ENCODE measurements at places on chromosomes 11 and 22.

DNA sequence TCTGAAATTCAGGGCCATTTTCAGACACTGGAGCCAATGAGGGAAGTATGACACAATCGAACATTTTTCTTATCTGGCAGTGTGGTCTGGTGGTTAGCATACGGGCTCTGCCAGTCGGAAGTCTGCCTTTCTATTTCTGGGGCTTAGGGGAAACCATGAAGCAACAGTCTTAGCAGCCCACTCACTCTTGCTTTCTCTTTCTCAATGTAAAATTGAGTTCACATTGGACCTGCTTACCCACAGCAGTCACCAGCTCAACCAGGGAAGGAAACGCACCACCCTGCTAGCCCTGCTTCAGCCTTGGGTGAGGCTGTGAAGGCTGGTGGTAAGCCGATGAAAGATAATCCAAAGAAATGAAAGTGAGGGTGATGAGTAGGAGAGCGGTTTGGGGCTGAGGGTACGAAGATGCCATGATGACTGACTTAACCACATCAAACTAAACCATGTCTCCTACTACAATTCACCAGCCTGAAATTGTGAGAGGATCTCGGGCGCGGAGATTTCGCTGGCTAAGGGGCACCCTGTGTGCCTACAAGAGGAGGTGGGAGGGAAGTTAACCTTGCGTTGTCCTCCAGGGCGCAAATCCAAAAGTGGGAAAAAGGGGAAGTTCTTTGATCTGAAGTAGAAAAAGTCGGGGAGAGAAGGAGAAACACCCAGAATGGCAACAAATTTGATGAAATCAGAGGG, 2.0 kb upstream of the LMO2 start:
- peak; percentile 23 for DNase-seq

DNA sequence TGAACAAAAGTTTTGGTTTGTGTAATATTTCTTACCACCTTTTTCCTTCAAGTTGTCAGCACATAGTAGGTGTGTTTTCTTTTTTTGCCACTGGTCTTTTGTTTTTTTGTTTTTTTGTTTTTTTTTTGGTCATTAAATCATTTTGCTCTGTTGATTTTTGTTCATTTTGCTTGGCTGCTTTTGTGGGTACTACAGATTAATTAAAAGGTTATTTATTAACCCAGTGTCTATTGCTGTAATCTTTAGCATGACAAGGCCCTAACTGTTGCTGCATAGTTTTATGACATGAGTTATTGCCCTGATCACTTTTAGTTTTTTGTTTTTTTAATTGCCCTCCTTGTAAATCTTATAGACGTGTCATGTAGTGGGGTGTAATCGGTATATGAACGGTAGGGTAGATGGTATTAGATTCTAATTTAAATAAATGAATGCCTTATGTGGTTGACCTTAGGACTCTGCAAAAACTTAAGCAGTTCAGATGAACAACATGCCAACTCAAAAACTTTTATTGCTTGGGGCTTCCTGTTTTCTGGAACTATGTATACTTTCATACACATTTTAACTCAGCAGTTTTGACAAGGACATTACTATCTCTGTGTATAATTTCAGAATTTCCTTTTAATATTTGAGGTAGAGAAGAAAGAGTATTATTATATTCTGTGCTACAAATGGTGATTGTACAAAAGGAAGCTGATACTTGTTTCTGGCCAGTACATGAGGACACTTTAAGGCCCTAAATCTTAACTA, 7.9 kb downstream of the EWSR1 start:
- DNase-seq = no peak

GRCh38 chr11:24056051-24056450, 440.8 kb upstream of the LUZP2 start:
- no peak for DNase-seq

DNA sequence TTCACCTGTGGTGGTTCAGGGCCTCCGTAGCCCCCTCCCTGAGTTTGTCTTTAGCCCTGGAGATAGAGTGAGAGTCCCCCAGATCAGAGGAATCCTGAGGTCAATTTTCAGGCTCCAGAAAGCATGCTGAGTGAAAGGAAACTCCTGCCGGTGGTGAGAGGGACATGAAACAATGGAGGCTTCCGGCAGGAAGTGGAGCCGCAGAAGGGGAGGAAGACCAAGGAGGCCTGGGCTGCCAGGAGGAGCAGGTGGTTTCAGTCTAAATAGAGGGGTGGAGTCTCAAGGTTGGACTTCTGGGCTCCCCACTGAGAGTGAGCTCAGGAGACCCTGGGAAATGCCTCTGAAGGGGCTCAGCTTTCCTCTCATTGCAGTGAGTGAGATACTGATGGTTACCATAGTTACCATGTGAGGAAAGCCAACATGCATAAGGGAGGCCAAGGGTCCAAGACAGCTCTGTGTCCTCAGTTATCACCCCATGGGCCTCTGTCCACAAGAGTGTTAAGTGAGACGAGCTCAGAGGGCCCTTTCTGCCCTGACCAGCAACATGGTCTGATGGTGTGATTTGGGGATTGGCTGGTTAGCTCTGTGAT, 10.7 kb downstream of the SLCO2B1 start:
- DNase-seq = no peak

GRCh38 chr11:63552921-63553320, 10.3 kb downstream of the PLAAT2 start:
- DNase-seq = no peak

DNA sequence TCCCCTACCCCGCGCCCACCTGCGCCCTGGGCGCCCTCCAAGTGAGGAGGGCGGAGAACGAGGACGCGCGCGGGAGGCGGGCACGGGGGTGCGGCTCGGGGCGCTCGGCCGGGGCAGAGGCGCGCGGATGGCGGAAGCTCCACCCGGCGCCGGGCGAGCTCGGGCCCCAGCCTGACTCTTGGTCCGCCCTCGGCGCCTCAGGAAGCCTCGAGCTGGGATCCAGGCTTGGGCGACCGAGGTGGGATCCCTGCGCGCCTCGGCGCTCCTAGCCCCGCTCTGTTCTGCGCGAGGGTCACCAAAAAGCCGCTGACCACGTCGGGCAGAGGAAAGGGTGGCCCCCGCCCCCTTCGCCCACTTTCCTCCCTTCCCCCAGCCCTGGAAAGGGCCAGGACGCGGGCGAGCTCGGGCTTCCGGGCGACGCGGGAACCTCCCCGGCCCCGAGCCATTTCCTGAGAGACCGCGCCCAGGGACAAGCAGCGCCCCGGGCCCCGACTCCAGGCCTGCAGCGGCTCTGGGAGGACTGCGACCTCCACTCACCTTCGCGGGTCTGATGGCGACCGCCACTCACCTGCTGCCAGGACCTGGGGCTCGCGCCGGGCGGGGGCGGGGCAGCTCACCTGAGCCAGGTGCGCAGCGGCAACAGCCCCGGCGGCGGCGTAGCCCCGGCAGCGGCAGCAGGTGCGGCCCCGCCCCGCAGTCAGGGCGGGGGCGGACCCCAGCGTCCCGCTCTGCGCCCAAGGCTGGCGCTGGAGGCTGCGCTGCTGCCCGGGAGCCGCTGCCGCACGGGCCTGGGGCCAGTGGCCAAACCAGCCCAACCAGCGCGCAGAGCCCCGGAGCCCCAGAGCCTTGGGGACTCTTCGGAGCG, 2.2 kb upstream of the SIGIRR start:
- DNase-seq = peak; percentile 33

DNA sequence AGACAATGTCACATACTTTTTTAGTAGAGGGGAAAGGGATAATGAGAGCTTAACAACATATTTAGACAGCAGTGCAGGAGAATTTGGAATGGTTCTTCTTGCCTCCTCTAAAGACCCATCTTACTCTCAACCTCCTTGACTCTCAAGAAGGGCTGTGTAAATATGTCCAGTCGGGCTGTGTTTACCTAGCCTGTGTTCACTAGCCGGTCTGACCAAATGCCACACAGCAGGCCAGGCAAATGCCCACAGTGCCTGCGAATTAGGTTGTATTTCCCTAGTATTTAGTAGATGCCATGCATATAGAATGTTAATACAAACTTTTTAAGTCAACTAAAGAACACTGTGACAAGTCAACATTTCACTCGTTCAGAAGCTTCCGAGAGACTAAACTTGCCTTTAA, 51.4 kb upstream of the MTMR2 start:
- no peak for DNase-seq

GRCh38 chr11:122032317-122032716, 83.7 kb downstream of the BLID start:
- no peak for DNase-seq

GRCh38 chr11:13343067-13343466, 65.5 kb downstream of the BMAL1 start:
- no peak for DNase-seq

DNA sequence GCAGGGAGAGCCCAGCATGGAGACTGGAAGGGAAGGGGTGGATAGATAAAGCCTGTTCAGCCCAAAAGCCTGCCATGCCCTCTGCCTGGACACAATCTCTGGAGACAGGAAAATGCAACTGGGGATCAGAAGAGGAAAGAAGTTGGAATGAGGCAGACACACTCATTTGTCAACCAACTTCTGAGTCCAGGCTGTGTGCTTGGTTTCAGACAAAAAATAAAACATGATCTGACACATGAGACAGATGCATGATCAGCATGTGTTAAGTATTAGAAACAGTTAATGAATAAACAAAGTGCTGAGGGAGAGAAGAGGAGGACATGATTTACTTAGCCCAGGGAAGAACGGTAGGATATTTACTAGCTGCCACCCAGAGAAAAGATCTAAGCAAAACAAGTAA, 839 bp downstream of the LRRN4CL start:
- DNase-seq = no peak

DNA sequence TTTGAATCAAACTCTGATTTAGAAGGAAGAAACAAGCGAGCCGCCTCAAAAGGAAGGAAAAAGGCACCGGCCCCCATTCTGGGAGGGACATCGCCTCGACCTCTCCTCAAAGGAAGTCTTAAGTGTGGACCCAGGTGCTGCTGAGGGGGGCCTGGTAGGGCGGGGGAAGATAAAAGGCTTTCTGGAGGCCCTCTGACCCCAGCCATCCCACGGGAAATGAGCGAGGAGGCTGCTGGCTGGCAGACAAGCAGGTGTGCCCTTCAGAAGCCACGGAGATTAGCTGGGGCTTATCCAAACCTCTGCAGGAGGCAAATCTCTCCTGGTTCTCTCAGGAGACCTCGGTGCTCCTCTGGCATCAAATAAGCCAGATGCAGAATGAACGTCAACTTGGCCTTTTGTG, 171.4 kb upstream of the BLID start:
- no peak for DNase-seq

- no peak for DNase-seq
Observed at GRCh38 chr22:31393893-31394292, 5.5 kb upstream of the DRG1 start.

GRCh38 chr11:70630816-70631623, 232.7 kb downstream of the CTTN start:
- no peak for DNase-seq

DNA sequence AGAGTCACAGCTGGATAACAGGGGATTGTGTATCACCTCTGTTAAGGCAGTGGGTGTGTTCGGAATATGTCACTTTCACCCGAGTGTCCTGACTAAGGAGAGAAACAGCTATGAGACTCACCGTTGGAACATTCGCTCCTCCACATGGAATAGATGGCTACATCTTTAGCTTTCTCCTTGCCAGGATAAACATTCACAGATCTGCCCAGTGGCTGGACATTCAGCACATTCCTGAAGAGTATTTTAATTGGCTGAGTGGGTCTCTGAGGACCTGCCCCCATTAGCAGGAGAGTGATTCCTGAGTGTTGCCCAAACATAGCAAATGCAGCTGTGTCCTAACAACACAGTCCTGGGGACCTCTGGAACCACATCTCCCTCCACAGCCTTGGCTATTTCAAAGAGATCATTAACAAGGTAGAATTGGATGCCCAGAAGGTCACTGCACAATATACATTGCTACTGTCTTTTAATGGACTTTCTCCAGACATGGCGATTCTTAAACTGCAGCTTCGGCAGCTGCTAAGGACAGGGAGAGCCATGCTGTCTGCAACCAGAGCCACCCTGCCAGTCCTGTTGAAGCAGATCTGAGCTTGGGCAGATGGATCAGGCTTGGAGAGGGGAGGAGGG, 435.0 kb upstream of the CADM1 start:
- DNase-seq = no peak

- no peak for DNase-seq
Observed at GRCh38 chr11:96267496-96268032, 75.4 kb downstream of the MAML2 start.

GRCh38 chr11:31863170-31863832, 52.2 kb upstream of the PAX6 start:
- DNase-seq = no peak

GRCh38 chr11:18229501-18229900, 7.1 kb downstream of the SAA4 start:
- DNase-seq = no peak

DNA sequence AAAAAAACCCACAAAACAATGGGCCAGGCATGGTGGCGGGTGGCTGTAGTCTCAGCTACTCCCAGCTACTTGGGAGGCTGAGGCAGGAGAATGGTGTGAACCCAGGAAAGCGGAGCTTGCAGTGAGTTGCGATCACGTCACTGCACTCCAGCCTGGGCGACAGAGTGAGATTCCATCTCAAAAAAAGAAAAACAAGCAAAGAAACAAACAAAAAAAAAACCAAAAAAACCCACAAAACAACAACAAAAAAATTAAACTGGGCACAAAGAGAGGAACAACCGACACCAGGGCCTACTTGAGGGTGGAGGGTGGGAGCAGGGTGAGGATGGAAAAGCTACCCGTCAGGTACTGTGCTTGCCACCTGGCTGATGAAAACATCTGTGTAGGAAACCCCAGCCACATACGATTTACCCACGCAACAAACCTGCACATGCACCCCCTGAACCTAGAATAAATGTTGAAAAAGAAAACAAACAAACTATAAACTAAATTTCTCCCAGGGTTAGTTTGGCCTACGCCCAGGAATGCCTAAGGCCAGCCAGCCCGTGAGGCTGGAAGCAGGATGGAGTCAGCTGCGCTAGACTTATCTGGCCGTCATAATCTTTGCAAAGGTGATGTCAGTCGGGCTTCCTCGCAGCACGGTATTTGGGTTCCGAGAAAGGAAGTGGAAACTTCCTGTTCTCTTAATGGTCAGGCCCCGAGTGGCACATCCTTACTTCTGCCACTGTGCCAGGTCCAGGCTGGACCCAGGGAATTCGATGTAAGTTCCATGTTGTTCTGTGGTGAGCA, 21.9 kb upstream of the CYB5R3 start:
- no peak for DNase-seq

DNA sequence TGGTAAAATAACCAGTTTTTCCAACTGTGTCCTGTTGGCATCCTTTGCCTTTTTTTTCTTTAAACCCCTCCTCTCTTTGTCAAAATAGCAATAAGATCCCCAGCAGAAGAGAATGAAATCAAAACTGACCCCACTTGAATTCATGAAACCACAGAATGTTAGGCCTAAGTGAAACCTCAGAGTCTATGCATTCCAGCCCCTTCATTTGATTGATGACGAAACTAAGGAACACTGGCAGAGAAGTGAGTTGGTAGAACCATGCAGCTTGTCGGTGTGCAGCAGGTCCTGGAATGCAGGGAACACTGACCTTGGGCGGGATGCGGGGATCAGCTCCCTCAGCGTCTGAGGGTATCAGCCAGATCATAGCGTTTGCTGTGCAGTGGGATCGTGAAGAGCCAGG, 57.5 kb downstream of the GRK3 start:
- DNase-seq = no peak

- no peak for DNase-seq
Observed at GRCh38 chr11:62383822-62384221, 35.0 kb upstream of the SCGB1A1 start.

GRCh38 chr11:16797776-16798175, 59.3 kb downstream of the C11orf58 start:
- no peak for DNase-seq

All from activated T-cell treated with anti-CD3 and anti-CD28 coated beads for 1 hour (primary cell).